ENCODE measurements at places on chromosomes 11 and 22. TPM values are rescaled to one million over a fixed set of nuclear protein-coding genes. Genes with fewer than 3 reads are reported as not detected.

Gene IL10RA
- total RNA-seq: 47.5 TPM

Gene ANKRD13D
- 23.7 TPM for total RNA-seq

Gene MMP27
- 0.33 TPM for total RNA-seq

DNA sequence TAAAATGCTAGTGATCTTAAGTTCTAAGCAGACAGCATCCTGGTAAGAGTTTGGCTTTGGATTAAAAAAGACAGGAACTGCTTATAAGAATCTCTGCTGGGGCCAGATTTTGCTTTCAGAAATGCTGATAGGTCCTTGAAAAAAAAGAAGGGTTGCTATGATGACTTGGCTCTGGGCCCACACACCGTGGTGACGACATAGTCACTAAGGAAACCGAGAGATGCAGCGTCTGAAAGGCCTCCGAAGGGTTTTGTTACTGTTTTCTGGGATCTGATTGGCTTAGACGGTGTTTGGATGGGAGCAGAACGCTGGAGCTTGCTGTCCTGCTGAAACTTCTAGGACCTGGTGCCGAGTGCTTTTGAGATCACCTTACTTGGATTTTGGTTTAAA is 8.4 kb downstream of the FAM118A start:
- DNase-seq: peak; percentile 71

GRCh38 chr11:25758145-25758661 is 573.7 kb upstream of the ANO3 start:
- DNase-seq: no peak
